ENCODE measurements at places on chromosomes 2 and 18.

DNA sequence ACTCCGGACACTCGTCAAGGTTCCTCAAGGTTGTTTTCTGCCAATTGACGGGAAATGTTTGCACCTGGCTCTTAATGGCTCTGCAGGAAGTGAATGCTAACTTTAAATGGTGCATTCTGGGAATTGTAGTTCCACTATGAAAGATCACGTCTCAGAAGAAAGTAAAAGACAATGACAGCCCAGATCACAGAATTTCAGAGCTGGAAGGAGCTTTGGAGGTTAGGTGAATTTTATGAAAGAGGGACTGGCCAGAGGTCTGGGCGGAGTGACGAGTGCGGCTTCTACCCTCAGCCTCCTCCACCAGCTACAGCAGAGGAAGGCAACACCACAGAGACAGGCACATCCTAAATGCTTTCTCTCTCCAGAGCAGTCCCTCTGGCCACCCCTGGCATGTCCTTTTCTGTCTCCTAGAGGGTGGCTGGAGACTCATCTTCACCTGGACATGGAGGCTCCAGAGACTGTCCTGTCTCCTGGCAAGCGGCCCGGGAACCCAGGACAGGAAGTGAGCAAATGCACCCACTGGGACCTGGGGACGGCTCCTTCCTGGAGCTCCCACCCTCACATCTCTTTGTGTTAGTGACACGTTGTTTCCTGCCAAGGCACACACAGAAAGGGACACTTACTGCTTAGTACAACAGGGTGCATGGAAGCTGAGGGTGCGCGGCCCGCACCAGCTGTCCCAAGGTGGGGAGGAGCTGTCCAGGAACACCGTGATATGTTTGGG lies 19.4 kb downstream of the THAP4 start:
- DNase-seq: no peak

- DNase-seq: no peak
Measured at GRCh38 chr2:59824314-59824713, 729.1 kb downstream of the BCL11A start.

DNA sequence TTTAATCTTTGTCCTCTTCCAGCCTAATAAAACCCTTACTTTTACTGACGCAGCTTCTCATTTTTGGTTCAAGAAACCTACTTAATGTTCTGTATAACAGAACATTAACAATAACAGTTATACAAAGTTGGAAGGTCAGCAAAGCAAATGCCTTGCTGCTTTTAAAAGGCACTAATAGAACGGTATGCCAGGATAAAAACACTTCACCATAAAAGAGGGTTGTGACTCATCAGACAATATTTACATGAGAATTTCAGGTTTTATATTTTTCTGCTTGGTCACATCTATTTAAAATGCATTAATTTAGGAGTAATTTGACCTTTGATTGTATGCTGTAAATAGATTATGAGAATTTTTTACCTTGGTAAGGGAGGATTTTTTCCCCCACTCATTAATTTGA lies 3.0 kb downstream of the KLHL41 start:
- no peak for DNase-seq

DNA sequence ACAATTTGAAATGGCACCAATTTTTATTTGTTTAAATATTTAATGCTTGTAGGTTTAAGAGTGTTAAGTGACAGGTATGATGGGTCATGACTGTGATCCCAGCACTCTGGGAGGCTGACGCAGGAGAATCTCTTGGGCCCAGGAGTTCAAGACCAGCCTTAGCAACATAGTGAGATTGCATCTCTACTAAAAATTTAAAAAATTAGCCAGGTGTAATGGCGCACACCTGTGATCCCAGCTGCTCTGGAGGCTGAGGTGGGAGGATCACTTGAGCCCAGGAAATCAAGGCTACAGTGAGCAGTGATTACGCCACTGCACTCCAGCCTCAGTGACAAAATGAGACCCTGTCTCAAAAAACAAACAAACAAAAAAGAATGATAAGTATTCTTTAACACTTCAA lies 43.0 kb upstream of the CCDC68 start:
- no peak for DNase-seq

GRCh38 chr2:222358876-222359275 lies 60.1 kb upstream of the PAX3 start:
- no peak for DNase-seq

GRCh38 chr2:9391961-9392720 lies 31.2 kb downstream of the ITGB1BP1 start:
- no peak for DNase-seq

DNA sequence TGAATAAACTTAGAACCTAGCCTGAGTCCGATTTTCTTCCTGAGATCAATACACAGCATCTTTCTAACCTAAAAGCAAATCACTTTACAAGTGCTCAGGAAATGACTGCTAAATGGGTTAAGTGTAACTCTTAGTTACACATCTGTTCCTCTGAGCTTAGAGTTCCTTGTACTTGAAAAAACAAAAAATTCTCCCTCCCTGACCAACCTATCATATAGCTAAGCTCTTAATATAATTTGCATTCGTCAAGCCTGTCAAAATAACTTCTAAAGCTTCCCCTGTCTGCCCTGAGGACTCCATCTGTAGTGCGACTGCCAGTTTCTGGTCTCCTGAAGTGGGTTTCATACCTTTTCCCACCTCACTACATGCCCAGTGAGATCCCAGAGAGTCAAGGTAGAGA lies 190.4 kb downstream of the NCK2 start:
- DNase-seq: no peak

- no peak for DNase-seq
Measured at GRCh38 chr18:46750626-46751025, 6.2 kb downstream of the ST8SIA5 start.

GRCh38 chr2:142944264-142944663 lies 66.8 kb downstream of the KYNU start:
- no peak for DNase-seq

- no peak for DNase-seq
Measured at GRCh38 chr2:199811346-199811745, 39.6 kb downstream of the FTCDNL1 start.

DNA sequence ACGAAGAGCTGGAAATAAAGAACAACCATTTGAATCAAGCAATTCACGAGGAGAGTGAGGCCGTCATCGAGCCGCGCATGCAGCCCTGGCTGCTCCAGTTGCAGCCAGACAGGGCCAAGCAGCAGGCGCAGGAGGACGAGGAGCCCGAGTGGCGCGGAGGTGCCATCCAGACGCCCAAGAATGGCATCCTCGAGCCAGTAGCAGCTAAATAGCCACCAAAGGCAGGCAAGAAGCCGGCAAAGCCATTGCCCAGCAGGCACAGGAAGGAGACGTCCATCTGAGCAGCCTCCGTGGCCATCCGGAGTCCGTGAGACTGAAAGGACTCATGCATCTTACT lies 8.9 kb upstream of the CHST10 start:
- no peak for DNase-seq
